Panc1 (cell line): ENCODE measurements at places on chromosomes 3 and 15. TPM values are rescaled to one million over a fixed set of nuclear protein-coding genes. Genes with fewer than 3 reads are reported as not detected.

CLN6 gene
- 68.7 TPM for total RNA-seq

FOXL2 gene
- total RNA-seq = 12.7 TPM

- DNase-seq = no peak
- no peaks in the 10 kb centered on the region for H3K36me3 ChIP-seq
- H3K4me3 ChIP-seq = no peak overlapping the region
- no peaks in the 10 kb centered on the region for H3K27me3 ChIP-seq
- H3K27ac ChIP-seq = no peak overlapping the region
These were observed 43.2 kb upstream of the LEKR1 start for GRCh38 chr3:156782921-156783320.

DNA sequence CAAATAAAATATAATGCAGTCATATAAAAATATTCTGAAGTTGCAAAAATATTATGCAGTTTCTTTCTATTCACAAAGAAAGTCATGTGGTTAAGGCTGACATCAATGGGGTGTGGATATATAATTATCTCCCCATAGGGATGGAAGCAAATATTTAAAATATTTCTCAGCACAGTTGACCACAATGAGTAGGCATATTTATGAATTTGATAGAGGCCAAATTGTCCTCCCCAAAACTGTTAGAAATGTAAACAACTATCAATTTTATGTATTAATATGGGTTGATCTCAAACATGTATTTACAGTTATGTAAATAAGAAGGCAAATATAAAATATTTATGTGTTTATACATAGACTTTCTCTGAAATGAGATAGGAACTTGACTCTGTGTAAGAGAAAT is 246.0 kb upstream of the CBLB start:
- H3K27me3 ChIP-seq = no peaks in the 10 kb centered on the region
- DNase-seq = no peak
- no peak overlapping the region for H3K4me3 ChIP-seq
- H3K27ac ChIP-seq = no peak overlapping the region

DNA sequence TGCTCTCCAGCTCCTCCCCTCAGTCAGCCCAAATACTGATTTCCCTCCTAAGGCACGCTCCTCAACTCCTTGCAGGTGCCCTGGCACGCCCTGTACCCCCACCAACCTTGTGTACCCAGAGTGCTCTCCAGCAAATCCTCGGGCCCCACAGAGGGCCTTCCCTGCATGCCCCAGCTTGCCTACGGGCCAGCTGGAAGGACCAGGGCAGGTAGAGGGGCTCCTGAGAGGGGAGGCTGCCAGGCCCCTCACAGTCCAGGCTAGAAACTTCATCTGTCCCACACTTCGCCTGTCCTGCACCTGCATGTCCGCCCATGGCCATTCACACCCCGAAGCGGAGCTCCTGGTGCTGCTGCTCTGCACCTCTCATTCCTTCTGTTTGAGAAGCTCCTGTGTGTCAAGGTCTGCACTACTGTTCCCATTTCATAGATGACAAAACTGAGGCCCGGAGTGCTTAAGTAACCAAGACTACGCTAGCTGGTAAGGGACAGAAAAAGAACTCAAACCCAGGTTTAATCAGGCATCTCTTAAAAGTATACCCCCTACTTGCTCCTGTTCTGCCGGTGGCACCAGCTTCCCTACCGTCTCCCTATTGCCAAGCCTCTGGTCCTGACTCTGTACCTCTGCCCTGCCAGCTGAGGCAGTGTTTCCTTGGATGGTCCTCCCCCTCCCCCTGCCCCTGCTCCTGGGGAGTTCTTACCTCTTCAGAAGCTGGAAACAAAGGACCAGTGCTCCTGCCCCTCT is 35.6 kb downstream of the ZXDC start:
- H3K27ac ChIP-seq = no peak overlapping the region
- H3K27me3 ChIP-seq = no peaks in the 10 kb centered on the region
- H3K4me1 ChIP-seq = no peaks in the 10 kb centered on the region
- no peaks in the 10 kb centered on the region for H3K36me3 ChIP-seq
- no peak for DNase-seq

GRCh38 chr15:24865303-24865702 is 89.5 kb upstream of the SNRPN start:
- H3K27me3 ChIP-seq = no peaks in the 10 kb centered on the region
- no peak overlapping the region for H3K4me3 ChIP-seq
- no peaks in the 10 kb centered on the region for H3K36me3 ChIP-seq
- H3K4me1 ChIP-seq = no peaks in the 10 kb centered on the region
- H3K27ac ChIP-seq = no peak overlapping the region
- no peak for DNase-seq

DNA sequence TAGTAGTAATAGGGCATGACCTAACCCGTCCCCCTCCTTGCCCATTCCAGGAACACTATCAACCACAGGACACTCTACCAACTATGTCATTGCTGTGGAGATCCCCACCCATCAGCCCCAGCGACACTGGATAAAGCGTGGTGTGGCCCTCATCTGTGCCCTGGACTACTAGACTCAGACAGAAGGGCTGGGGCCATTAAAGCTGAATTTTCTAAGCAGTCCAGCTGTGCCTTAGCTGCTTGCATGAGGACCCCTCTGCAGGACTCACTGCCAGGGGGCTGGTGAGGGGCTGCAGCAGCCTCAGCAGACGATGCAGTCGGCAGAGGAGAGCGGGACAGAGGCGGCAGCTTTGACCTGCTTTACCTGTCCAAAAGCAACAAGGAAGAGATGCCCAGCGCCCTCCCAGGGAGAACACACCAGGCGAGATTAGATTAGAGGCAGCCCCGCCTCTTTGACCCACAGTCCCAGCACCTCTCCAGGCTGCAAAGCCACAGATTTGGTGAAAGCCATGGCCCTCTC is 44.6 kb downstream of the SEMA3G start:
- no peak overlapping the region for H3K27ac ChIP-seq
- no peaks in the 10 kb centered on the region for H3K4me1 ChIP-seq
- H3K27me3 ChIP-seq = no peaks in the 10 kb centered on the region
- no peaks in the 10 kb centered on the region for H3K36me3 ChIP-seq
- H3K4me3 ChIP-seq = no peak overlapping the region

- H3K27ac ChIP-seq = no peak overlapping the region
- no peaks in the 10 kb centered on the region for H3K27me3 ChIP-seq
- no peaks in the 10 kb centered on the region for H3K4me1 ChIP-seq
These were observed 251.7 kb upstream of the TBC1D5 start for GRCh38 chr3:17994167-17994566.

DNA sequence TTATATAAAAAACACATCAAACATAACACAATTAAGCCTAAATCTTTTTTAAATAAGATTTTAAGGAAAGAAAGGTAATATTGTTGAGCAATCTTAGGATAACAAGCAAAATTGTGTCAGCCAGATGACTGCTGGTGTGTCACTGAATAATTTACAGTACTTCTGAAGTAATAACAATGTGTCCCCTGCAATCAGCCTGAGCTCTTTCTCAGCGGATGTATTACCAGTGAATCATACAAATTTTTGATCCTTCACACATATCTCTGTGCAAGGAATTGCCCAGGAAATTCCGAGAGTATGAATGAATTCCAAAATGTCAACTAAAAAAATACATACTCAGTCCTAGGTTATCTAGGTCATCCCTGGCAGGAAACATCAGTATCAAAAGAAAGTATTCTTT is 76.6 kb upstream of the PTX3 start:
- no peaks in the 10 kb centered on the region for H3K27me3 ChIP-seq
- no peak overlapping the region for H3K4me3 ChIP-seq

DNA sequence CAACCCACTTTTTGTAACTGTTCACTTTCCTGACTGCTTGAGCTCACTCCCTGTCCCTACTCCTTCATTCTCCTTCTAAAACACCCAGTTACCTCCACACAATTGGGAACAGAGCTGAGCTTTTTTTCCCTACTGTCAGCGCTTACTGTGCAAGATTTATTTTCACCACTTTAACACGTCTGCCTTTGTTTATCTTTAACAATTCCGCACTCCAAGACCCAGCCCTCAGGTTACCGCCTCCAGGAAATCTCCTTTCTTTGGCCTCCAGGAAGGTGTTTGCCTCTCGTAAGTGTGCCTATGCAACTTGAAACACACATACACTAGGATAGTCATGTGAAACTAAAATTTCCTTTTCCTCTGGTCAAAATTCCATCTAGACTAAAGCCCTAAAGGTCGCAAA is 271.9 kb upstream of the TPRG1 start:
- no peaks in the 10 kb centered on the region for H3K4me1 ChIP-seq
- H3K36me3 ChIP-seq = no peaks in the 10 kb centered on the region
- DNase-seq = no peak
- no peak overlapping the region for H3K27ac ChIP-seq
